ENCODE measurements at places on chromosomes 16 and 17.

DNA sequence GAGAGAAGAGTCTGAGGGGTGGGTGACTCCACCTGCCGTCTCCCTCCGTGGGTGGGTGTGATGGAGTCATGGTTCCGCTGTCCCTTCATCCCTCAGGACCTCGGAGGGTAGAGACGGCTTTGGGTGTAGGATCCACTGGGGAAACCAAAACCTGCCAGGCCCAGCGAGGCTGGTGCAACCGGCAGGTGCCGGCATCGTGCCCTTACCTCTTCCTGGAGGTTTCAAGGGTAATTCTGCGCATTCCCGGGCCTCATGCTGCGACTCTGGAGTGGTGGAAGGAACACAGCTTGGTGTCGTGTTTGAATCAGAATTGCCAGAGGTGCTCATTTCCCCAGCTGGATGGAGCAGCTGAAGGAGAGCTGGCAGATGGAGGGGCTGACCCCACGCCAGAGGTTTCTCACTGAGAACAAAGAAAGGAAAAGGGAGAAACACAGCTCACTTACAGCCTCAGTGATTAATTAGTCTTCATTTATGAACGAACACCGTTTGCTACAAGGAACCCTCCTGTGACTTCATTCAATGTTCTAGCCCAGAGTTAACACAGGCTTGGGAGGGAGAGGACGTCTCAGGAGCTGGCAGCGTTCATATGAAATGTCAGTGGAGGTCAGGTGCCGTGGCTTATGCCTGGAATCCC is 16.3 kb upstream of the ATP2A3 start:
- no peak for DNase-seq

- no peak for DNase-seq
Measured at GRCh38 chr16:12336141-12336540, 359.6 kb downstream of the SNX29 start.

DNA sequence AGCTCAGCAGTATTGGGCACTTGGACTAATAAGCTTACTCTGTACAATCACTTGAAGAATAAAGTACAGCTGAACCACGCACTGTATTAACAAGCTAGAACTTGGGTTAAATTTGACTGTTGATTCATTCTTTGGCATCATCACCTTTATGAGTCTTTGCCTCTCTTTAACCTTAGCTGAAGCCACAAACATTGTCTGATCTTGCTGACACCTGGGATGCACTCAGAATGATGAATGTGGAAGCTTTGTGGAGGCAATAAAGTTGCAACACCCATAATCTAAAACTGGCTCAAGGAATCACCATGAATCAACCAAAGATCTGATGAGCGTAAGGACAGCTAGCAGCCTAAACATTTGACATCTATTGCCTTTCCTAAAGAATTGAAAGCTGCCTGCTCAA is 590.6 kb upstream of the SOX9 start:
- no peak for DNase-seq

- DNase-seq: no peak
Measured at GRCh38 chr17:80277751-80278671, 17.4 kb downstream of the RNF213 start.

- DNase-seq: no peak
Measured at GRCh38 chr16:80230328-80231120, 310.3 kb upstream of the DYNLRB2 start.

DNA sequence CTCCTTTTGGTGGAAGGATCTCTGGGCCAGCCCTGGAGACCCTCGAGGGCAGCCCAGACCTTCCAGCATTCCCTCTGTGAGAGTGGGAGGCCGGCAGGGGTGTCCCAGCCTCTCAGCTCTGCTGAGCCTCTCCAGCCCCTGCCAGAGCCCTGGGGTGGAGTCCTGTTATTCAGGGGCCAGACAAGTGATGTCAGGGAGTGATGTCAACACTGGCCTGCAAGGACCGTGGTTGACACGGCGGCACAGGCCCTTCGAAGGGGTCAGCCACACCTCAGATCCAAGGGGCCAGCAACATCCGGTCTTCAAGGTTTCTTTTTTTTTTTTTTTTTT is 231.2 kb downstream of the KATNIP start:
- DNase-seq: no peak

DNA sequence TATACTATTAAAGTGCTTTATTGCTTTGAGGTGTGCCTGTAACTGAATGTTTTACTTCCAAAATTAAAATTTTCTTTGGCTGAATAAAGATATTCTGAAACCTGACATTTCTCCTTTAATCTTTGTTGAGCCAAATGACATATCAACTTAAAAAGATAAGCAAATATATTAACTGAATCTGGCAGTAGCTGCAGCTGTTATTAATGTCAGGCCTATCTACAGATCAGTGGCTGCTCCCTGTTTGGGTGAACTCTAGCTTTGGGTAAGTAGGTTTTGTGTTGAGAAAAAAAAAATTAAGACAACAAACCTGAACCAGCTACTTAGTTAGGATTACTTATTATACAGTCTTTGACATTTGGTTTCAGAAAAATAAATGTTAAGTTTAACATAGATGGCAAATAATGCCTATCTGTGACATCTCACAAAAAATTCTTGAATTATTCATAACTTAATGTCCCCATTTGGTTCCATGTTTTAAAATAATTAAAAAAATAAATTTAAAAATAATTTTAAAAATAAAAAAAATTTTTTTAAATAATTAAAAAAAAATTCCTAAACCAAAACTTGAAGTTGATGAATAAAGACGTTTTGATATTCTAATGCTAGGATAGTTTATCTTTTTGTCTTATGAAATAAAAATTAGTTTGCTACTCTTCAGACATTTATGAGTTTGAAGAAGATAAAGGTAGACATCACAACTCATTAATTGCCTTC is 19.8 kb downstream of the CPD start:
- DNase-seq: no peak

DNA sequence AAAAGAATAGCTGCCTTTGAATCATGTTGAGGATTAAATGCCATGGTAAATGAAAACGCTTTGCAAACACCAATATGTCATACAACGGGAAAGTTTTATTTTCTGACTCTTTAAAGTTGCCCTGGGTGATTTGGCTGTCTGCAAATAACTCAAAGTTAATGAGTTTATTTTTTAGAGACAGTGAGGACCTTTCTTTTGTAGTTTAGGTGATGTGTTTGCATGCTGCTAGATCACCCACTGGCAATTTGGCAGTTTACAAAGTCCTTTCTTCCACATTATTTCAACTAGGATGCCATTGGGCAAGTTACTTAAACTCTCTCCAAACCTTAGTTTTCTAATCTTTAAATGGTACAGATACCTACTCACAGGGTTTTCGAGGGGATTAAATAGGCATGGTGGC is 37.8 kb downstream of the GDE1 start:
- no peak for DNase-seq

- no peak for DNase-seq
Measured at GRCh38 chr16:27174798-27175197, 28.5 kb upstream of the KDM8 start.

DNA sequence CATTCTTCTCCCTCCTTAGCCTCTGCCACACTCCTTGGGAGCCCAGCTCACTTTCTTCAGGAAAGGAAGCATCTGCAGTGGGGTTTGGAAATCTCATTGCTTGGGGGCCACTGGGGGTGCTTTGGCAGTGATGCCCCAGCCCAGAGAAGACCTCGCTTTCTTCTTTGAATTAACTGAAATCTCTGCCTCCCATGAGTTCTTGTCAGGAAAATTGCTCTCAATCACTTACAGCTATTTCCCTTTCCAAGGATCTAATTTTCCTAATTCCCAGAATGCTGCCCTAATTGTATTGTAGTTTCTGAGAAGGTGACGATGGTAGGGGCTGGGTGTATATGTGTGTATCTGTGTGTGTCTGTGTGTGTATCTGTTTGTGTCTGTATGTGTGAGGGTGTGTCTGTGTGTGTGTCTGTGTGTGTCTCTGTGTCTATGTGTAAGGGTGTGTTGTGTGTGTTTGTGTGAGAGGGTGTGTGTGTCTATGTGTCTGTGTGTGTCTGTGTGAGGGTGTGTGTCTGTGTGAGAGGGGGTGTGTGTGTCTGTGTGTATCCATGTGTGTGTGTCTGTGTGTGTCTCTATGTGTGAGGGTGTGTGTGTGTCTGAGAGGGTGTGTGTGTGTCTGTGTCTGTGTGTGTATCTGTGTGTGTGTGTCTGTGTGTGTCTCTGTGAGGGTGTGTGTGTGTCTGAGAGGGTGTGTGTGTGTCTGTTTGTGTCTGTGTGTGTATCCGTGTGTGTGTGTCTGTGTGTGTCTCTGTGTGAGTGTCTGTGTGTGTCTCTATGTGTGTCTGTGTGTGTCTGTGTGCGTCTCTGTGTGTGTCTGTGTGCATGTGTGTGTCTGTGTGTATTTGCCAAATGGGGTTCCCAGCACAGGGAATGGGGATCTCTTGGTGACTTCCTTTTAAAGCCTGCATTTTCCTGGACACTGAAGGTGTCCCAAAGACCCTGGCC is 83.5 kb upstream of the DNAJA2 start:
- DNase-seq: no peak

GRCh38 chr17:68775318-68775717 is 174.2 kb upstream of the FAM20A start:
- no peak for DNase-seq

DNA sequence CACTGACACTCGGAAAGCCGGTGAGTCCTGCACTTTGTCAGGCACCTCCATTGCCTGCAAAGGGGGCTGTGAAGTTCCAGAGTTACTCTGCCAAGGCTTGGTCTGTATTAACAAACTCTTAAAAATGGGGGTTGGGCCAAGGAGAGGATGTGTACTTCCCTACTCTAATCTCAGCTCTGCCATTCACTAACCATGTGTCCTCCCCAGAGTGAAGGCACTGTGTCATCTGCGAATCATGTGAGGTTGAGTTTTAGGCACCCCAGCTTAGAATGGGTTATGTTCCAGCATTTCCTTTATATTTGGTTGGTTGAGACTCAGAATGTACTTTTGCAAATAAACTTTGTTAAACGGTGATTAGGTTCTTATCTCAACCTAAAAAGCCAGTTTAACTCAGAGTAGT is 24.9 kb downstream of the ERCC4 start:
- DNase-seq: no peak

- no peak for DNase-seq
Measured at GRCh38 chr17:59287452-59287851, 44.0 kb upstream of the YPEL2 start.

Measured in NCI-H510A (cell line).